ENCODE measurements at places on chromosomes 6 and 20. TPM values are rescaled to one million over a fixed set of nuclear protein-coding genes. Genes with fewer than 3 reads are reported as not detected.

GRCh38 chr6:108711826-108712225 is 136.4 kb upstream of the ARMC2 start:
- no peak for DNase-seq

The ASIP gene
- not detected for total RNA-seq

- no peak for DNase-seq
Observed at GRCh38 chr6:34771727-34772126, 14.4 kb downstream of the SNRPC start.

The SCUBE3 gene
- under 0.01 TPM for total RNA-seq

DNA sequence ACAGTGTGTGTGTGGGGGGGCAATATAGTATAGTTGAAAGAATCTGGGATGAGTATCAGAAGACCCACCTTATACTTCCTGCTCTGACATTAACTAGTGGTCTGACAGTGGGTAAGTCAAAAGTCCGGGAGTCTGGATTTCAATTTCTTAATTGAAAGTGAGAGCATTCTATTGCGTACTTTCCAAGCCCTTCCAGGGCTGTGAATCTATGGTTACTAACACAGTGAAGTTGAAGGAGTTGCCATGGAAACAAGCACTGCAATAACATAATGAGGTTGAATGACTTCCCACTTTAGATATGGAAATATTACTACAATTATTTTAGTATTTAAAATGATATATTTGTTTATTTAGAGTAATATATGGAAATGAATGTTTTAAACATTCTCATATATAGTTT is 80.2 kb downstream of the MLIP start:
- no peak for DNase-seq

- DNase-seq = no peak
Observed at GRCh38 chr20:46807998-46808397, 86.6 kb upstream of the EYA2 start.

DNA sequence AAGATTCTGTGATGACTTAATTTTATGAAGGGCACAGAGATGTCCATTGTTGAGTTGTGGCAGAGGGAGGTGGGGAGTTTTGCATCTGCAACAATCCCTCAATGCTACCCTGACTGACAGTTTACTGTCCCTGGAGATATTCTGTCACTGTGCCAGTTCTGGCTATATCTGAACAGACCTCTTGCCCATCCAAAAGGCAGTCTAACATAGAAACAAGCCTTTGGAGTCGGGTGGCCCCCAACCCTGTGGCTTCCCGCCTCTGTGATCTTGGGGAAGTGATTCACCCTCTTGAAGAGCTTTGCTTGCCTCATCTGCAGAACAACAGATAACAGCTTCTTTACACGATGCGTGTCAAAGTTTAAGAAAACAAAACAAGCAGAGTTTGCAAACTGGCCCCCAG is 3.8 kb upstream of the E2F1 start:
- no peak for DNase-seq

GRCh38 chr6:20399518-20399917 is 2.2 kb upstream of the E2F3 start:
- no peak for DNase-seq

The TRIM10 gene
- total RNA-seq = not detected

The FOXC1 gene
- total RNA-seq = 7.5 TPM

DNA sequence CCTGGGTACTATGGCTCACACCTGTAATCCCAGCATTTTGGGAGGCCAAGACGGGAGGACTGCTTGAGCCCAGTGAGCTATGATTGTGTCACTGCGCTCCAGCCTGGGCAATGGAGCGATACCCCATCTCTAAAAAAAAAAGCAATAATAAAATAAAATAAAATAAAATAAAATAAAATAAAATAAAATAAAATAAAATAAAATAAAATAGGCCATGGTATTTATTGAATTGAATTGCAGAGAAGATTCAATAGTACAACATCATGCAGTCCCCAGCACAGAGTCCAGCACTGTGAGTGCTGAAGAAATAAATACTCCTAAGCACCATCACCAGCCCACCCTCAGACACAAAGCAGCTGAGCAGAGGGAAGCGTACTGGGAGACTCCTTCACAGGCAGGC is 144.7 kb downstream of the RALGAPA2 start:
- DNase-seq = no peak

- DNase-seq = no peak
Observed at GRCh38 chr6:36478051-36478526, 35.3 kb downstream of the KCTD20 start.

The THBS2 gene
- 31.9 TPM for total RNA-seq
